ENCODE measurements at places on chromosomes 16 and 17. TPM values are rescaled to one million over a fixed set of nuclear protein-coding genes. Genes with fewer than 3 reads are reported as not detected.

The NHERF1 gene
- total RNA-seq, result 28.6 TPM

The CSH1 gene
- 1.2 TPM for total RNA-seq

DNA sequence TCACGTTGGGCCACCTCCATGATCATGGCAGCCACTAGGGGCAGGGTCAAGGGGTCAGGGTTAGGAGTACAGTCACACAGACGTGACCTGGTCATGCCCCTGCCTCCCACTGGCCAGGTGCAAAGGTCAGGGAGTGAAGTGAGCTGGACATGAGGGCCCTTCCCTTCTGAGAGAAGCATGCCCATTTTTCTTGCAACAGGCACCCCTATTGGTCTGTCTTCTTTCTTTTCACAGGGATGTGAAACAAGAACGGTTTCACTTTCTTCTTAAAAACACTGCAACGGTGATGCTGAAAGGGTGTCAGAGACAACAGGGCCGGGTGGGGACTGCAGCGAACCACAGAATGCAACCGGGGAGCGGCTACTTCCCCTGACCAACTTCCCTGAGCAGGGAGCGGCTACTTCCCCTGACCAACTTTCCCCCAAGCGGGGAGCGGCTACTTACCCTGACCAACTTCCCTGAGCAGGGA lies 52.1 kb upstream of the DOC2B start:
- no peaks in the 10 kb centered on the region for H3K4me1 ChIP-seq
- H3K4me3 ChIP-seq, result no peak overlapping the region
- H3K27ac ChIP-seq, result no peak overlapping the region

- no peaks in the 10 kb centered on the region for H3K27me3 ChIP-seq
- peaks cover 6% of the 10 kb centered on the region for H3K4me1 ChIP-seq
- H3K36me3 ChIP-seq, result no peaks in the 10 kb centered on the region
Observed at GRCh38 chr17:17358060-17358751, 55.0 kb downstream of the NT5M start.

DNA sequence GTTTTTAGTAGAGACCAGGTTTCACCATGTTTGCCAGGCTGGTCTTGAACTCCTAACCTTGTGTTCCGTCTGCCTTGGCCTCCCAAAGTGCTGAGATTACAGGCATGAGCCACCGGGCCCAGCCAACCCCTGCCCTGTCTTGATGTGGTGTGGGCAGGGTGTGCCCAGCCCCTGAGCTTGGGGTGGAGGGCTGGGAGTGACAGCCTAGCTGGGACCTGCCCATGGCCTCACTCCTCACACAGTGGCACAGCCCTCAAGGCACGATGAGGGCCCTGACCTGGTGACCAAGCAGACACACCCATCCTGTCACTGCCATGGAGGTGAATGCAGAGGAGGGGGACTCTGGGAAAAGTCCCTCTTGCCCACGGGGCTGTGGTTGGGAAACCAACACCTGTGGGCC lies 3.0 kb downstream of the IL32 start:
- H3K27me3 ChIP-seq, result no peaks in the 10 kb centered on the region
- H3K27ac ChIP-seq, result no peak overlapping the region
- no peaks in the 10 kb centered on the region for H3K36me3 ChIP-seq
- H3K4me1 ChIP-seq, result peaks cover 13% of the 10 kb centered on the region
- no peak overlapping the region for H3K4me3 ChIP-seq

DNA sequence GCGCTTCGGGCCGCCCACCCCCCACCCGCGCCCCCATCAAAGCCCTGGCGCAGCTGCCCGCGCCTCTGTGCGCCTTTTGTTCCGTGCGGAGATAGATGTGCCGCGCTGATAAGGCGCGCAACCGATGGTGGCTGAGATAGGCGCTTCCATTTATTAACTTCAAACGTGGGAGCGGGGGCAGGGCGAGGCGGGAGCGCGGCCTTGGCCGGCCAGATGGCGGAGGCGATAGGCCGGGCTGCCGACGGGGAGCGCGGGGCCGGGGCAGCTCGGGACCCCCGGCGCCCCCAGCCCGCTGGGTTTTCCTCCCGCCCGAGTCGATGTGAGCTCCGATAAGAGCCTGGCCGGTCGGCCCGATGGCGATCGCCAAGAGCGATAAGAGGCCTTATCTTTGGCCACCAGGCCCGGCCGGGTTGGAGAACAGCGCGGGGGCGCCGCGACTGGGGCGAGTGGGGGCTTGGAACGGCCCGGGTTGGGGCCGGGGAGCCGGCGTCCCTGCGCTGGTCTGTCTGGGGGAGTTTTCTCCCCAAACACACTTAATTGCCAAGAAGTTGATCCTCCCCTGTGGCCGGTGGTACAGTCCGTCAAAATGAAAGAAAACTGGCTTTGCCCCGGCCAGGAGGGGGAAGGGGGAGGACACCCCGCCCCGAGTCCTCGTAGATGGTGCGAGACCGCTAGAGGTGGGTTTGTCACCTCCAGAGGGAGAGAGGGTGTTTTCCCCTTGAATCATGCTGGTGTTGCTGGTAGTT lies 2.7 kb downstream of the ZFPM1 start:
- peak overlapping the region; percentile 53 for H3K4me3 ChIP-seq
- peaks cover 34% of the 10 kb centered on the region for H3K4me1 ChIP-seq
- peak overlapping the region; percentile 74 for H3K27ac ChIP-seq
- H3K27me3 ChIP-seq, result no peaks in the 10 kb centered on the region
- no peaks in the 10 kb centered on the region for H3K36me3 ChIP-seq
- DNase-seq, result peak; percentile 50

Data from testis (tissue), 5 donors.